Endodermal cell (in vitro differentiated cells): ENCODE measurements at places on chromosomes 3 and 15.
A peak's percentile ranks its signal among the peaks of the same experiment; 100 is the strongest.

DNA sequence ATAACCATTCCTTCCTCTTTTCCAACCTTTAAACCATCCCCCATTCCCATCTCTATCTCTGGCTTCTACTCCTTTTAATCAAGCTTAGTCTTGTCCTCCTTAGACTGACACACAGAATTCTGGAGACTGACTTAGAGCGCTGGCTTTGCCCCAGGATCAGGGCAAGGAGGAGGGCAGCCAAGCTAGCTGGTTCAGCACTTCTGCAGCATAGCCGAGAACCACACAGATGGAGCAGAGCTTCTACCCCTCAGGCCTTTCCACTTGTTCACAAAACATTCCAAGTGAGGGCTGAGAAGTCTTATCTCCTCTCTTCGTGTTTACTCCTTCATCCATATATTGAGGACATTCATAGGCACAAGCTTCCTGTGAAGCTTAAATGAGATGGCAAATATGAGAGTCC, 246.5 kb upstream of the PEX5L start:
- DNase-seq, result no peak

GRCh38 chr15:101047301-101047781, 128.2 kb downstream of the LRRK1 start:
- peak; percentile 65 for DNase-seq

GRCh38 chr3:54243056-54243931, 120.9 kb downstream of the CACNA2D3 start:
- DNase-seq, result no peak

DNA sequence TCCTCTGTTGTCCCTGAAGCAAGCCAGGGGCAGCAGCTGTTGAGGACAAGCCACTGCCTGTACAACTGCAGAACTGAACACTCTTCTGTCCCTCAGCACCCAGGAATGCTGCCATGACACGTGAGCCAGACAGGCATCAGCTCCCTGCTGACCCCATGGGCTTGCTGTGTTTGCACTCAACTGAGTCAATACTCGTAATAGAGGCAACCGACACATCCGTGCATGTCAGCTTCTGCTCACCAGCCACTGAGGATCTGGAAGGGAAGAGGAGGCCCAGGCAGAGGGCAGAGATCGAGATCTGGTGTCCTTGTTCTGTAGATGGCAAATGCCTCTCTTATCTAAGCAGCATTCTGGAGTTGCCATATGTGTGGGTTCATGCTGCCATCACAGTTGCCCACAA, 54.3 kb upstream of the SEC61A1 start:
- DNase-seq, result no peak

DNA sequence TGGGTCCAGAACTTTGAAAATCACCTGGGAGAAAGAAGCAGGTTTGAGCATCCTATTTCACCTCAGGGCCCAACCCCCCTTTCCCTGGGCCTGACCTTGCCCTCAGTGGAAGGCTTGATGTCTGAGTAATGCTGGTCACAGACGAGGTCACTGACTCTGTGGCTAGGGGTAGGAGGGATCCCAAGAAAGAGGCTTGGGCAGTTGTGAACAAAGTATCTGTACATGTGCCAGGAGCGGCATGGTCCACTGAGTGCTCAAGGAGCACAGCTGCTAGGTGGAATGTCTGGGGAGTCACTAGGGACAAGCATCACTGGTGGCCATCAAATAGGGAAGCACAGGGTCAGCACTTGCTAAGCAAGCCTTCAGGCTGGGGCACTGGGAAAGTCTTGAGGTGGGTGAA, 7.3 kb downstream of the CCDC71 start:
- no peak for DNase-seq
